ENCODE measurements at places on chromosomes 12 and 14.

GRCh38 chr12:106645074-106645421 lies 62.2 kb downstream of the RFX4 start:
- DNase-seq = no peak

DNA sequence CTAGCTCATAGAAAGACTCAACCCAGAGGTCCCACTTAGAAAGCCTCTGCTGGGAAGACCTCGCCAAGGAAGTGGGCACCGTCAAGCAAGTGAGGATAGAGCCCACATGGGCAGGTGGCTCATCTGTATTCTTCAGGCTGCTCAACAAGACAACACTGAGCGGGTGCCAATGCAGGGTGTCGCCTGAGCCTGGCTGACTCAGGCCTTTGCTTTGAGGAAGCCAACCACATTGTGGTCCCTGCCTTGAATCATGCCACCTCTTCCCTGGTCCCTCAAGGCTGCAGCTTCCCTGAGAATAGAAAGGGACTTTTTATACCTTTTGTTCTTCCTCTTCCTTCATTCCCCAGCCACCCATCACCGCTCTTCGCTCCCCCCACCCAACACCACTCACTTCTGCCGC lies 2.1 kb upstream of the RNASE13 start:
- no peak for DNase-seq

GRCh38 chr12:54146506-54147145 lies 42.2 kb downstream of the SMUG1 start:
- no peak for DNase-seq

DNA sequence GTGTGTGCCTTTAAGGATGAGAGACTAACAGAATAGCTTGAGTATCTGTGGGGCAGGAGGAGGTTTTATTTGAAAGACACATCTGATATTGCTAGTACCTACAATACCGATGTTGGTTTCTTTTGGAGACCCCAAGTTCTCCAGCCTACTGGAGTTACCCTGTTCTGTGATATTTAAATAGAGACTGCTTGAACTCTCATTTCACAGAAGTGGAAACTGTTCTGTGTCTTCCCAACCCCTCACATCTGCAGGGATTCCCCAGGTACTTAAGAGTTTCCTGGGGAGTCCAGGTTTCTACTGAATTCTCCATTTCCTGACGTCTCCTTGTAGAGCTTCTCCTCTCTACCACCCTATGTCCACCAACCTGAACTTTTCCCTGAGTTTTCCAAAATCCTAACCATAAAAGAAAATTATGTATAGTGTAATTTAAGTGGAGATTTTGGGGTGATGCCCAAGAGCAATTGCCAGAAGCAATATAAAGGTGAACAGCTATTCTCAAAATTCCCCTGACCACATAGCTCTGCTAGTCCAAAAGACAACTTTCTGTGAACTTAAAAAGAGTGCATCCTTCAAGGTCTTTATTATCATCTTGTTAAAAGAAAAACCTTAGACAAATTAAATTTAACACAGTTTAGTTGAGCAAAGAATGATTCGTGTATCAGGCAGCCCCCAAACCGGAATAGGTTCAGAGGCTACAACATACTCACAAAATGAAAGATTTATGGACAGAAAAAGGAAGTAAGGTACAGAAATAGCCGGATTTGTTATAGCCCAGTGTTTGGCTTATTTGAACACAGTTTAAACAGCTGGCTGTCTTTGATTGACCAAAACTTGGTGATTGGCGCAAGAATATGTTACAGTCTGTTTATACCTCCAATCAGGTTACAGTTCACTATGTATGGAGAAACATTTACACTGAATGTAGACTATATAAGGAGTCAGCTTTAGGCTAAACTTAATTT lies 373.4 kb downstream of the NUAK1 start:
- DNase-seq = no peak

DNA sequence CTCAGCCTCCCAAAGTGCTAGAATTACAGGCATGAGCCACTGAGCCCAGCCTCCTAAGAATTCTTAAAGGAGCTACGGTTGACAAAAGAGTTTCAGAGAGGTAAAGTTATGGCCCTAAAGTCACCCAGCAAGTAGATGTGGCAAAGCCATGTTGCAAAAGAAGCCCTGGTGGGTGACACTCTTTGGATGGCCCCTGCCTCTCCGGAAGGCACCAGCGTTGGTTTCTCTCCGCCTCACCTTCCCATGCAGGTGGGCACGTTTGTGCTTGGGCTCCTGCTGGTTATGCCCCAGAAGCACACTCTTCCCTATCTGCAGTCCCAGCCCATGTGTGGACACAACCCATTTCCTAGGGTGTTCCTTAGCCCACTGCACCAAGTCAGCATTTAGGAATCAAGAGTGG lies 9.5 kb upstream of the SERPINA3 start:
- no peak for DNase-seq

DNA sequence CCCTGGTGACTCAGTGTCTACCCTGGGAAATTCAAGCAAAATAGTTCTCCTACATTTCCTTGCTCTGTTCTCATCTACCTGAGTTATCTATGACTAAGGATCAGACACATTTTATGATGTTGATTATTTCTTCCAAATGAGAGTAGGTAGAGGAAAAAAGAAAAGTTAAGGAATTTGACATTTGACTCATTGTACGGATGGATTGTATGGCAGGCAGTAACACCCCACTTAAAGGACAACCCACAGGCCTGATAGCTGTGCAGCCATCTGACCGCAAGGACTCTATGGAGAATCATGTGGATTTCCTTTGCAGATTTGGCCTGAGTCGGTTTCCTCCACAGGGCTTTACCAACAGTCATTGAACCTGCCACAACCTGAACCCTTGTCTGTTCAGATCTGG lies 540.3 kb downstream of the BCL11B start:
- no peak for DNase-seq

DNA sequence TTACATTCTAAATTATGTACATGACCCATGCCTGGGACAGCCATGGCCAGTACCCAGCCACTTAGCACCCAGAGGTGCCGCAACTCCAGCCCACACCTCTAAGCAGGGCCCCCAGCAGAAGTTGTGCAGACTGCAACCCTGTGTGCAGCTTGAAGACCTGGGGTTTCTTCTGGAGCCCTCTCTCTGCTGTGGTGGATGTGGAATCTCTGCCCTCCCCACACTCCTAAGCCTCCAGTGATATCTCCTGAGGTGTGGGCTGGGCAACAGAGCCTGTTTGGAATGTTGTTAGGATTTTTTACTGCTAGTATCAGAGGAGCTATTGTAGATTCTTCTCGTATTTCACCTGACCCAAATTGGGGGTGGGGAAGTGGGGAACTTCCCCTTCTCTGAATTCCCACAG lies 59.4 kb upstream of the TUNAR start:
- no peak for DNase-seq

GRCh38 chr14:24196071-24197055 lies 1.1 kb upstream of the TM9SF1 start:
- DNase-seq = no peak

DNA sequence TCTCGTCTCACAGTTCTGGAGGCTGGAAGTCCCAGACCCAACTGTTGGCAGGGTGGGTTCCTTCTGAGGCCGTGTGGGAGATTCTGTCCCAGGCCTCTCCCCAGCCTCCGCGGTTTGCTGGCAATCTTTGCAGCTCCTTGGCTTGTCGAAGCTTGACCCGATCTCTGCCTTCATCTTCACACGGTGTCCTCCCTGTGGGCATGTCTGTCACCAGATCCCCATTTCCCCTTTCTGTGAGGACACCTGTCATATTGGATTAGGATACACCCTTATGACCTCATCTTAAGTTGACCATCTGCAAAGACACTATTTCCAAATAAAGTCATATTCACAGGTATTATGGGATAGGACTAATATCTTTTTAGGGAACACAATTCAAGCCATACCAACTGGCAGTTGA lies 22.6 kb upstream of the LRP1-AS start:
- DNase-seq = no peak

DNA sequence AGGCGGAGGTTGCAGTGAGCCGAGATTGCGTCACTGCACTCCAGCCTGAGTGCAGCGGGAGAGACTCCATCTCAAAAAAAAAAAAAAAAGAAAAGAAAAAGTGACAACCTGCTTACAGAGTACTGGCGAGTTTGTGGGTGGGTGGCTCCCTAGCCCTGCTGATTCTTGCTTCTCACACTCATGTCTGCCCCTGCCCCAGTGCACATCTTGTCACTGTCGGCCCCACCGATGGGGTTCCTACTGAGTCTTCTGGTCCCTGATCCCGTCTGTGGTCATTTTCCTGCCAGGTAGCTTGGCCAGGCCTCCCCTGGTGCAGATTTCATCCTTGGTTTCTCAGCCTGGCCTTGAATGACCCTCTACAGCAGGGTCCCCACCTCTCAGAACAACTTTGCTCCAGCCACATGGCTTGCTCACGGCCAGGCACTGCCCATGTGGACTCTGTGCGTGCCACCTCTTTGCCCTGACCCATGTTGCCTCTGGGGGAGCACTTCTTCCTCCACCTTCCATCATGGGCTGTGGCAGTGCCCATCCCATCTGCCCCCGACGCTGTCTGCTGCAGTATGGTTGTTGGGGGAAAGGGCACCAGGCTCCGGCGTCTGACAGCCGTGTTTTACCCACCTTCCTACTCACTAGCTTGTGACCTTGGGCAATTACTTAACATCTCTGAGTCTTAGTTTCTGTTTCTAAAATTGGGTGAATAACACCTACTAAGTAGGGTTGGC lies 2.1 kb upstream of the PTPN6 start:
- DNase-seq = no peak

- no peak for DNase-seq
These were observed 32.6 kb downstream of the PAPLN start for GRCh38 chr14:73269729-73270531.

GRCh38 chr12:87930033-87930432 lies 99.2 kb downstream of the C12orf50 start:
- no peak for DNase-seq

GRCh38 chr12:112321245-112321644 lies 61.0 kb downstream of the HECTD4 start:
- DNase-seq = peak; percentile 33

GRCh38 chr12:112170376-112170775 lies 45.0 kb downstream of the TRAFD1 start:
- no peak for DNase-seq

- DNase-seq = no peak
These were observed 100.7 kb upstream of the SLC38A4 start for GRCh38 chr12:46926526-46926925.

DNA sequence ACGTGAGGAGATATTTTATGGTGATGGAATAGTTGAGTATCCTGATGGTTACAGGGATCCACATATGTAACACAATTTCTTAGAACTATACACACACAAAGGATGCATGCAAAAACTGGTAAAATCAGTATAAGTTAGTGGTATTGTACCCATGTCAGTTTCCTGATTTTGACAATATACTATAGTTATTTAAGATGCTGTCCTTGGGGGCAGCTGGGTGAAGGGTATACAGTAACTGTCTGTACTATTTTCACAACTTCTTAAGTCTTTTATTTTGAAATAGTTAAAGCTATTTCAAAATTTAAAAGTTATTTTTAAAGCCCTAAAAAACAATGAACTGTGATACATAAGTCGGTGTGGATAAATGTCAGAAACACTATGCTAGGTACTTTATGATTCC lies 24.5 kb upstream of the POLR3B start:
- DNase-seq = no peak

DNA sequence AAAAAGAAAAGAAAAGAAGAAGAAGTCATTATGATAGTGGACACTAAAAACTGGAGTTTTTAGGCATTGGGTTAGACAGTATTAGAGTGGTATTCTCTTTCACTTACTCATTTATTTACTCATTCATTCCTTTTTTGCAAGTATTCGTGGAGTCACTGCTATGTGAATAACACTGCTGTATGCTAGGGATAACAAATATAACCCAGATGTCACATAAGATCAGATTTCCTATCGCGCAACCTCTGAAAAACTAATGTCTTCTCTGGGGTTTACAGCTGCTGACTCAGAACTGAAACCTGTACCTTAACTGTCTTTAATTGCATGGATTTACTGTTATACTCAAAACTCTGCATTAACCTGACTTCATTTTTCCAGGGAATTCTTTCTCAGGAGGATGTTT lies 353.7 kb downstream of the LRIG3 start:
- no peak for DNase-seq

DNA sequence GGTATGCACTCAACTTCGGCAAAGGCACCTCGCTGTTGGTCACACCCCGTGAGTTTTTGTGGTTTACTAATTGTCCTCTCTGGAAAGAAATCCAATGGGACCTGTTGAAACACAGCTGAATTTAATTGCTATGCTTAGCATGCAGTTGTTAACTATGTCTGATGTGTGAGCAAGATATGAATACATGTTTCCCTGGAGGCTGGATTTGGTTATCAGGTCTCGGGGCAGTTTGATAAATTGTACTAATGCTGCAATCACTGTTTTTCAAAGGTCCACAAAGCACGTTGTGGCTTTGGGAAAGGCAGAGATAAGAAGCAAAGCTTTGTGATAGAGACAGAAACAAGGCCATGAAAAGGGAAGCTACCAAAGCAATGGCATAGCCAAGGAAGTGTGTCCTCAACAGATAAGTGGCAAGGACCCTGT lies 91.3 kb downstream of the DAD1 start:
- DNase-seq = no peak

GRCh38 chr12:121812921-121813896 lies 9.4 kb downstream of the SETD1B start:
- no peak for DNase-seq

GRCh38 chr12:15756822-15757221 lies 32.4 kb downstream of the EPS8 start:
- DNase-seq = no peak

GRCh38 chr12:32944195-32944594 lies 47.6 kb upstream of the PKP2 start:
- no peak for DNase-seq

DNA sequence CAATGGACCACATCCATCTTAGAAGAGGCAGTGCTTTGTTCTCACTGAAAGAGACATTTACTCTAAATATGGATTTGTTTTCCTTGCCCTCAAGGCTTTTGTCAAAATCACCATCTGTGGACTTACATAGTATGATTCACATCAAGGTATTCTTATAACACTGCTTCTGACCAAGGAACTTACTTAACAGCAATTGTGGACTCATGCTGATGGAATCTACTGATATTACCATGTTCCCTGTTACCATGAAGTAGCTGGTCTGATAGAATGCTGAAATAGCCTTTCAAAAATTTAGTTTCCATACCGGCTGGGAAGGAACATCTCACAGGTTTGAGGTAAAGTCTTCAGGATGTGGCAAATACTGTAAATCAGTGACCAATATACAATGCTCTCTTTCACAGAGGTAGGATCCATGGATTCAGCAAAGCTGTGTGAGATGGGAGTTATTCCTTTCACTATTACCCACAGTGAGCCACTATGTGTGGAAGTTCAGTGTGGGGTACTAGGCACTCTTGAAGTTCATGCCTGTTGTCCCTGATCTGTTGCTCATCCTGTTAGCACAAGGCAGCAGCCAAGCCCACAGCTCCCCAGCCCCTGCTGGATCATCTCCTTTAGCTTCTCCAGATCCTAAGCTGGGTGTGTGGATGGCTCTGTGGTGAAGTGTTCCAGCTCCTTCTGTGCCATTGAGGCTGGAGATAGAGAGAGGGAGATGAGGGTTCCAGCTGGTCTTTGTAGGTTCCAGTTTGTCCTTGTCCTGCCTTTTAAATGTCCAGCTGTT lies 126.4 kb downstream of the ATP23 start:
- no peak for DNase-seq

GRCh38 chr14:89661392-89661791 lies 244.4 kb upstream of the FOXN3 start:
- DNase-seq = no peak

Data from HAP-1 (cell line).